Ammon's horn (tissue), 1 donor: ENCODE measurements at places on chromosomes 7 and 10.
A peak's percentile ranks its signal among the peaks of the same experiment; 100 is the strongest.

- no peak for DNase-seq
Observed at GRCh38 chr10:53597835-53598251, 825.3 kb upstream of the MBL2 start.

DNA sequence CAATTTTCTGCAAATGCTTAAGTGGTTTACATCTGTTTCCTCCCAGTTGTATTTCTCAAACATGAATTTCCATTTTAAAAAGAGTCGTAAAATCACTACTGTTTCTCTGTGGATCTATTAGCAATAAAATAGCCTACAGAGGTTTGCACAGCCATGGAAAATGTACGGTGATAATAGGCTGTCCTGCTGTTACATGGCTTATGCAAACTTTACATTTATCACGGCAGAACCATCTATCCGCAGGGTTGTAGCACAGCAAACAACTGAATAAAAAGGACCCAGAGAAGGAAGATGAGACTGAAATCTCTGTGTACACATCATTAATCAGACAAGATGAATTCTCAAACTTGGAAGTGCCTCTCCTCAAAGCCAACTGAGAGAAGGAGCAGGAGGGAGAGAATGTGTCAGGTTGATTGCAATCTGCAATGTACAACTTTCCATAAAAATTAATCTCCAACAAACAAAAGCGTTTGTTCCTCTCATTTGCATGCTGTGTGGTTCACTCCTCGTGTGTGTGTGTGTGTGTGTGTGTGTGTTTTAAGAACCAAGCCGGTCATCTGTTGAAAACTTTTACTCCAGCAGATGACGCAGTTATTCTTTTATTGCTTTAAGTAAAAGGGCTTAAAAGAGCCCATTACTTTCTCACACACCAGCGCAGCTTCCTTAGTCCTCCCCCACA, 279.3 kb downstream of the SKAP2 start:
- DNase-seq: no peak

DNA sequence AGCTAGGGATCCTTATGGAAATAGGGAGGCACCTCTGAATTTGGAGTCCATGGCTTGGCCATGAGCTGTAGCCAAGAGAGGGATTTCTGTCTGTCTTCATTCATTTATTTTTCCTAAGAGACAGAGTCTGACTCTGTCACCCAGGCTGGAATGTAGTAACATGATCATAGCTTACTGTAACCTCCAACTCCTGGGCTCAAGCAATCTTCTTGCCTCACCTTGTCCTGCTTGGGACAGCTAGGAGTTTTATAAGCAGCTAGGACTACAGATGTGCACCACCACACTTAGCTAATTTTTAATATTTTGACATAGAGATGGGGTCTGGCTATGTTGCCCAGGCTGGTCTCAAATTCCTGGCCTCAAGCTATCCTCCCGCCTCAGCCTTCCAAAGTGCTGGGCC, 8.5 kb upstream of the HABP2 start:
- DNase-seq: no peak

GRCh38 chr10:60942134-60942787, 1.7 kb downstream of the RHOBTB1 start:
- DNase-seq: no peak

- DNase-seq: no peak
Observed at GRCh38 chr7:126689037-126689436, 563.7 kb downstream of the GRM8 start.

- no peak for DNase-seq
Observed at GRCh38 chr7:3591944-3592343, 290.9 kb downstream of the SDK1 start.

DNA sequence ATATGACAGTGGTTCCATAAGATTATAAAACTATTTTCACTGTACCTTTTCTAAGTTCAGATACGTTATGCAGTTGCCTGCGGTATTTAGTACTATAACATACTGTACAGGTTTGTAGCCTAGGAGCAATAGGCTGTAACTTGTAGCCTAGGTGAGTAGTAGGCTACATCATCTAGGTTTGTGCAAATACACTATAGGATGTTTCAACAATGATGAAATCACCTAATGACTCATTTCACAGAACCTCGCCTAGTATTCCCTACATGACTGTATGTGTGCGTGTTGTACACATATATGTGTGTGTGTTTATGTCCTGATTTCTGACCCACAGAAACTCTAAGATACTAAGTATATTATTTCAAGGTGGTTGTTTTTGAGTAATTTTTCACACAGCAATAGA, 139.0 kb downstream of the HERPUD2 start:
- DNase-seq: no peak

- DNase-seq: no peak
Observed at GRCh38 chr7:32952876-32953275, 4.4 kb upstream of the FKBP9 start.

DNA sequence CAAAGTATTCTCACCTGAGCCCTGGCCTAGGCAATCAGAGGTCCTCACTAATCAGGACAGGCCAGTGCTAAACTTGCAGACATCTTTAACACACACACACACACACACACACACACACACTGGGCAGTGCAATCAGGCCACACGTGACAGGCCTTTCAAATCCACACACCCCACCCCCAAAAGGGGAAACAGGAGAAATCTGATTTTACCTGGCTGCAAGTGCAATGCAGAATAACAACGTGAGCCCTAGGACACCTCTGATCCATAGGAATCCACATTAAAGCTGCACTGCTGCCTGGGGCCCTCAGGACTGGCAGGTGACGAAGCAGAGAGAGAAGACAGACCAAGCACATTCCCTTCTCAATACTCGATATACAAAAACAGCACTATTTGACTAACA, 218.9 kb downstream of the FAM107B start:
- no peak for DNase-seq

- DNase-seq: no peak
Observed at GRCh38 chr7:135210888-135211178, 493 bp downstream of the WDR91 start.

GRCh38 chr7:36871863-36872262, 147.6 kb upstream of the AOAH start:
- DNase-seq: no peak

GRCh38 chr7:144513334-144513733, 109.8 kb upstream of the NOBOX start:
- peak; percentile 79 for DNase-seq

GRCh38 chr10:131464789-131465188, 153.3 kb upstream of the TCERG1L start:
- no peak for DNase-seq

GRCh38 chr10:86944031-86944419, 13.4 kb downstream of the MMRN2 start:
- DNase-seq: no peak

GRCh38 chr7:108291791-108292440, 161.8 kb upstream of the LAMB4 start:
- no peak for DNase-seq

GRCh38 chr7:88758381-88759229, 895 bp upstream of the ZNF804B start:
- DNase-seq: peak; percentile 62

- DNase-seq: no peak
Observed at GRCh38 chr10:57562211-57562610, 705.5 kb downstream of the IPMK start.

DNA sequence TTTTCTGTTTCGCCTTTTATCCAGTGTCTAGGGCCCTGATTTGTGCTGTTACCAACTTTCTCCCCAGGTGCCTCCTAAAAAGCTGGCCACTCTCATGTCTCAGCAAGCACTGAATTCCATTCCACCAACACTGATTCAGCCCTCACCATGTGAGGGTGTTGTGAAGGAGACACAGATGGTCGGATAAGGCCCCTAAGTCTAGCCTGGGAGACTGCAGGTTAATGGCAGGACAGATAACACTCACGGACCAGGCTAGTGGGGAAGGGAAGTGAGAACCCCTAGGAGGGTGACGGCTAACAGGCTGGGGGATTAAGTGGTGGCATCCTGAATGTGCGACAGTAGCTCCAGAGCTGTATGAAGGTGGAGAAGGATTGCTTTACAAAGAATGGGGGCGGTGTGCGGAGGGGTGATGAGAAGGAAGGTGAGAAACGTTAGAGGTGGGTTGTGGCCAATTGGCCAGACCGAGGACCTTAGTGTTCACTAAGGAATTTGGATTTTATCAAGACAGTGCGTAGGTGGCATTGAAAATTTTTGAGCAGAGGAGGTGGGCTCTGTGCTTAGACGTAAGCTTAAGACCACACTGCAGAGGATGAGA, 3.8 kb upstream of the DUSP5 start:
- DNase-seq: no peak

DNA sequence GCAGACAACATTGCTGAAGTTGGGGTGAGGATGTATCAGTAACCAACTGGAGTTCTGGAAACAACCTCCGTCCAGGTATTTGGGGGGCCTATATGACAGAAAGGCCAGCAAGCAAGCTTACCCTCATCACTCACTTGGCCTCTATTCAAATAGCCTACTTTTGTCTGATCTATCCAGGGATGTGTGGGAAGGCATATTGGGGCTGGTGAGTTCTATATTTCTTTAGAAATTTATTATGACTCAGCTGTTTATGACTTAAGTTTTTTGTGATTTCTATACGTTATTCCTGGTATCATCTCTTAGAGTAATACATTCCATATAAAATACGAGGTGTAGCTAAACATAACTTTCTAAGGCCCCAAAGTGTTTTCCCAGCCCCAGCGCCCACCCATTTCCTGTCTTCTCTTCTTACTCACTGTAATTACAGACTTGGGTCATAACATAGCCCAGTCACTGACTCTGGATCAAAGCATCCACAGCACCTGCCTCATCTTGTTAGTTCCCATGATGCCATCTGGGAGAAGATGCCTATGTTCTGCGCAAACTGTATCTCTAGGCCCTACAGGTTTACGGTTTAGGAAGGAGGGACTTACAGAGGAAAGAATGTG, 18.1 kb downstream of the GARS1 start:
- DNase-seq: no peak

DNA sequence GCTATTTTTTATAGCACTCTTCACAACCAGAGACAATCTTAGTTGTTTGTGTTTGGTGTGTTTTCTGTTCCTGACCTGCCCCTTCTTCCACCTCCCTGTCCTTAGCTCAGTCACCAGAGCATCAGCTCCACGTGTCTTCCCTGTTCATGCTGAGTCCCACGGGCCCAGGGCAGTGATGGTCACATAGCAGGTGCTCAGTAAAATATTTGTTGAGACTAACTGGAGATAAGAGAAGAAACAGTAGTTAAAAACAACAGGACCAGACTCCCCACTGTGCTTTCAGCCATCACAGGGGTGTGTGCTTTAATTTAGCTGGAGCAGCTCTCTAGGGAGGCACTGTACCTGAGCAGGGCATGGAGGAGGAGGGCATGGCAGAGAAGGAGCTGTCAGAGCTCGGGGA, 307.3 kb upstream of the ZNF32 start:
- DNase-seq: no peak

- DNase-seq: no peak
Observed at GRCh38 chr10:4267086-4267773, 482.2 kb upstream of the KLF6 start.

GRCh38 chr7:28078036-28078901, 102.3 kb downstream of the JAZF1 start:
- peak; percentile 75 for DNase-seq

GRCh38 chr7:34107276-34107675, 201.9 kb downstream of the BMPER start:
- DNase-seq: no peak

- DNase-seq: peak; percentile 24
Observed at GRCh38 chr10:36462194-36462593, 663.2 kb upstream of the ANKRD30A start.

DNA sequence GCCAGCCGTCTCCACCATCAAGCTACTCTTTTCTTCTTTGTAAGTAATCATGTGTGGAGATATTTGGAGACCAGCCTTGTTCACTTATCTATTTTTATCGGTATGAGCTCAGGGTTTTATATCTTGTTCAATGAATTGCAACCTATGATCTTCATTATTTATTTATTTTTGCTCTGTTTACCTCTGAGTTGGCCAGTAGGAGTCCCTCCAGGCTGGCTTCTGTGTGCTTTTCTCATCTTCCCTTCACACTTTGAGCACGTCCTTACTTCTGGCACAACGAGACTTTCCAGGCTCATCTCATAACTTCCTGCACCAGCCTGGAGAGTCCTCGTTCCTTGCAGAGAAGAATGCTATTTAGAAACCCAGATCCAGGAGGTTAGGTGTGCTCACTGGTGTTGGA, 375.8 kb upstream of the PODXL start:
- DNase-seq: no peak

GRCh38 chr10:1724921-1725488, 12.3 kb downstream of the ADARB2 start:
- no peak for DNase-seq

GRCh38 chr10:78572565-78572964, 496.2 kb upstream of the ZMIZ1 start:
- no peak for DNase-seq

GRCh38 chr7:142654398-142654797, 94.9 kb upstream of the PRSS1 start:
- no peak for DNase-seq

DNA sequence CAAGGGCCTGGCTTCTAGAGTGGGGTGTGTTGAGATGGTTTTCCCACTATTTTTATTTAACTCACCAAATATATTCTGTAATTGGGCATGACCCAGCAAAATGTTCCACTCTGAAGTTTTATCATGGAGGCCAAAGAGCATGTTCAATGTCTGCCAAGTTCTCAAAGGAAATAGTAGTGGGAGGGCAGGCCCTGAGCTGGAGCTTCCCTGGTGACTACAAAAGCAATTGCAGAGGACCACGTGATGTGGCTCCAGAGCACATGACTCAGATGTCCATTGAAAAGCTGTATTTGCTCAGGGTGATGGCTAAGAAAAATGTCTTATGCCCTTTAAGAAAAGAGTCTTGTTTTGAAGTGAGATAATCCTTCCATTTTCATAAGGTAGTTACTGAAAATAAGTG, 1024.8 kb downstream of the LRMDA start:
- no peak for DNase-seq

- no peak for DNase-seq
Observed at GRCh38 chr7:78601728-78602127, 803.2 kb downstream of the PHTF2 start.

DNA sequence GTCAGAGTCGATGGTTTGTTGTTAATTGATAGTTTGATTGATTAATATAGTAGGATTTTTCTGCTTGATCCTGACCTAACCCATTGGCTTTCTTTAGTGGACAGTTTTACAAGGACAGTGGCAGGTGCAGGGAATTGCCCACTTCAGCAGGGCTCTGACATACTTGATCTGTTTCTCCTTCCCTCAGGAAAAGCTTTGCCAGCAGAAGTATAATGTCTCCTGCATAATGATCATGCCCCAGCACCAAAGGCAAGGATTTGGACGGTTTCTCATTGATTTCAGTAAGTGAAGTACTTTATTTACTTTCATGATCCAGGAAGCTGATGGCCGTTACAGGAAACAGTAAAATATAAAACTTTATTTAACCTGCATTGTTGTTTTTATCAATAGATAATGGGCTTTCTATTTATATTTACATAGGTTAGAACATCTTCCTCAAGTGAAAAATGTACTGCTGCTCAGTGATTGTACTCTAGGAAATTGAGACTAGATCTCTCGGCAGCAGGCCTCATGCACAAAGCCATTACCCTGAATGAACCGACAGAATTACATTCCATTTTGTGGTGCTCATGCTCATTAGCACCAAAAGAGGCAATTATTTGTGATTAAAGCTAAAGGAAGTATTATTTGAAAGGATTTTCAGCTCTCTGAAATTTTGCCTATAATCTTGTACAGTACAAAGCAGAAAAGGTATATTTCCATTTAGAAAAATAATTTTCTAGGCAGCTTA, 122.5 kb upstream of the SAMD8 start:
- no peak for DNase-seq
